GF-D8 (cell line): ENCODE measurements at places on chromosomes 3 and 15.

DNA sequence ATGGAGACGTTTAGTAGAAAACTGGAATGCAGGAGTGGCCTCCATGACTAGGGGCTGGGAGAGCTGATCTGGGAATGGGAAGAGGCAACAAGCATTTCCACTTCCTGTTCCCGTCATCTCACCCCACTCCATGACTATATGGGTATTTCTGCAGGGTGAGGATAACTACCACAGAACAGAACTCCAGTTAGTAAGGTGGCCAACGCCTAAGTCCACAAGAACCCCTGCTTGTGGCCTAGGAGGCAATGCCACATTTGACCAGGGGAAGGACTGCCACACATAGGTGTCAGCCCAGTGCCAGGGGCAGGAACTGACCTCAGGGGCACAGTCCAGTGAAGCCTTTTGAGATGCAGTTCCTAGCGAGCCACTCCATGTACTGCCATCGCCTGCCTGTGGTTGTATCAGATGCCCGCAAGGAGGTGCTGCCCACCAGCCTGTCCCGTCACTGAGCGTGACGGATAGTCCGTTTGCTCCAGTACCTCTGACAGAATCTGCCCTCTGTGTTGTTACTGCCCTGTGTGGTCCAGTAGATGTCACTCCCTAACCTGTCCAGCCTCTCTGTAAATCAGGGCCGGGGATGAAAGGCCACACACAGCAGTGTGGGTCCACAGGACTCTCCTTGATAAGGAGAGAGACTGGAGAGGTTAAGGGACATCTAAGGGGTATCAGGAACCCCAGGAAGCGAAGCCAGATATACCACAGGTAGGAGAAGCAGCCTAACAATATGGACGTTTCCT, 3.5 kb upstream of the MTFMT start:
- DNase-seq = no peak

DNA sequence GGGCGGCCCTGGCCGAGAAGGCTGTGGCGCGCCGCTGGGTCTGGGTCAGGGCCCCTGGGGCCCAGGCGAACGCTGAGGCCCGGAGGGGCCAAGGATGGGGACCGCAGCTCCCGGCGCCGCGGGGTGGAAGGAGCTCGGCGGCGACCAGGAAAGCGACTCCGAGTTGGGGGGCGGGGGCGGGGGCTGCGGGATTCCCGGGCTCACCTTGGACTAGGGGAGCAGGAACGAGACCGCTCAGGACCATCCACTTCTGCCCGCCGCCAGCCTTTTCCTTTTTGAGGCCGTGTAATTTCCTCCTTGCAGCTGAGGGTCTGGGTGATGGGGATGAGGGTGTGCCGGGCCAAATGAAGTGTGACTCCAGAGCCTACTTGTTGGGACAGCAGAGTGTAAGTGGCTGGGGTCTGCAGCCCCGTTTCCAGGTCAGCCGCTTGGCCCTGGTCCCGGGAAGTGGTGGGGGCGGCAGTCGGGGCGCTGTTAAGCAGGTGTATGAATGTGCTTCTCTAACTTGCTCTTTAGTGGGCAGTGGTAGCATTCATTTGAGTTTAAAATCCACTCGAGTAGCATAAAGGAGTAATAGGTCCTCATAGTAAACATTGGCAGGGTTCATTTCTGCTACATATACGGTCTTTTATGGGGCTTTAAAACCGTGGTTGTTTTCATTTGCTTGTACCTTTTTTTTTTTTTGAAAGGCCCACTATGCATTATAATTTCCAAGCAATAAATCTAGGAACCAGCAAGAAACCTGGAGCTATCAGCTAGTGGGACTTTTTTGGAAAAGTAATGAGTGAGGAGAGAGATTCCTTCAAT, 717 bp downstream of the PXK start:
- peak; percentile 30 for DNase-seq

GRCh38 chr3:27607370-27607769, 114.8 kb downstream of the EOMES start:
- DNase-seq = no peak

- no peak for DNase-seq
Observed at GRCh38 chr3:134464064-134464688, 21.6 kb downstream of the ANAPC13 start.
